ENCODE measurements at places on chromosomes 13 and 19. TPM values are rescaled to one million over a fixed set of nuclear protein-coding genes. Genes with fewer than 3 reads are reported as not detected.

GRIK5 gene
- total RNA-seq = 9.8 TPM

PRR20A gene
- total RNA-seq = not detected

WASF3 gene
- 11.5 TPM for total RNA-seq

BEST2 gene
- total RNA-seq = not detected

PRODH2 gene
- total RNA-seq = 0.46 TPM

MYH14 gene
- 91.0 TPM for total RNA-seq

CGB1 gene
- total RNA-seq = not detected

CIRBP gene
- total RNA-seq = 382 TPM

ZBTB32 gene
- total RNA-seq = 0.43 TPM

TINCR gene
- total RNA-seq = 0.20 TPM
